ENCODE measurements at places on chromosomes 11 and 22. TPM values are rescaled to one million over a fixed set of nuclear protein-coding genes. Genes with fewer than 3 reads are reported as not detected.

ANKK1 gene
- 0.07 TPM for total RNA-seq

SLCO2B1 gene
- not detected for total RNA-seq

- no peak overlapping the region for H3K27ac ChIP-seq
- no peaks in the 10 kb centered on the region for H3K36me3 ChIP-seq
- no peak overlapping the region for H3K4me3 ChIP-seq
- H3K27me3 ChIP-seq, result peaks cover 7% of the 10 kb centered on the region
- H3K4me1 ChIP-seq, result no peaks in the 10 kb centered on the region
These were observed 72.3 kb upstream of the SEPTIN5 start for GRCh38 chr22:19641983-19642451.

DNA sequence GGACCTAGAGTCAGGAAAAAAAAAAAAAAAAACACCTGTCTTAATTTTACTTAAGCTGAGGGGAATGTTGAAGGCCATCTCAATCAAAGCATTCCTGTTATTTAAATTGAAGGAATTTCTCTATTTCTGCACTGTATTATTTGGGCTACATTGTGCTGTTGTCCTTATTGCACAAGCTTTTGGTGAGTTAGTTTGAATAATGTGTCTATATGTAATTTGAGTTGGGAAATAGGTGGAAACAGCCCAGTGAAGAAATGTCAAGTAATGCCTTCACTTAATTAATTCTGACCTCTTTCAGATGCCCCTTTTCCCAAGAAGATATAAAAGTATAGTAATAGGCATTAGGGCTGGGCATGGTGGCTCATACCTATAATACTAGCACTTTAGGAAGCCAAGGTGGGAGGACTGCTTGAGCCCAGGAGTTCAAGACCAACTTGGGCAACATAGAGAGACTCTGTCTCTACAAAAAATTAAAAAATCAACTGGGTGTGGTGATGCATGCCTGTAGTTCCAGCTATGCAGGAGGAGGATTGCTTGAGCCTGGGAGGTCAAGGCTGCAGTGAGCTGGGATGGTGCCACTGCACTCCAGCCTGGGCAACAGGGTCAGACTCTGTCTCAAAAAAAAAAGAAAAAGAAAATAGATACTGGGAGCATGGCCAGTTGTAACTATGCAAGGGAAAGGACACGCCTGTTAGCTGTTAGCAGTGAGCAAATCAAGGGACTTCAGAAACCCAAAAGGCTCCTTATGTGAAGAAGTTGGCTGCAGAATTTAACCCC lies 34.9 kb downstream of the OR10A6 start:
- H3K4me1 ChIP-seq, result peaks cover 4% of the 10 kb centered on the region
- DNase-seq, result no peak
- no peak overlapping the region for H3K27ac ChIP-seq
- peaks cover 2% of the 10 kb centered on the region for H3K27me3 ChIP-seq
- no peak overlapping the region for H3K4me3 ChIP-seq

DNA sequence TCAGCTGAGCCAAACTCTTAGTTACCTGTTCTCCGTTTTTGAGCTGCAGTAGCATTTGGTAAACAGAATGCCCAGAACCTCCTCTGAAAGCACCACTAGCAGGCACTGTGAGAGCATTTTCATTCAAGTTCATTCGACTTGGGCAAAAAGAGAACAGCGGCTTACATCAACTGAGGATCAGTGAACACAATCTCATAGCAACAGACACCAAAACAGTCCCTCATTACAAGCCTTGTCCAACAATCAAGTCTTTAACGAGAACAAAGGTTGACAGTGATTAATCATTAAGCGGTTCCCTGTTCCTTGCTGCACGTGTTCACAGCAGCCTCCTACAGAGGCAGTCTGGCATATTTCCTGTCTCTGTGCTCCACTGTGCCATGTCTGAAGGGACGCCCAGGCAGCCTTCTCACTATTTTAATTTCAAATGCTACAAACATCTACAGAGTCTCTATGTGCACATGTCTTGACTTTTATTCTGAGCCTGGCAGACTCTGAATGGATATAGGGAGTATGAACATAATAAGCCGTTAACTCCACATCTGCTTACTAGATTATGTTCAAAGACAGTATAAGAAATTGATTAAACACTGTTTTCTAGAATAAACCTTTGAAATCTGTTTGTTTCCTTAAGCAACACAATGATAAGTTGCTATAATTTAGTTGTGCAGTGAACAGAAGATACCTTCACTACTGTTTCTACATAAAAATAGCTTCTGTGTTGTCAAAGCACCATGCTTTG lies 88.3 kb upstream of the MTMR2 start:
- H3K4me3 ChIP-seq, result peak overlapping the region; percentile 53
- peak overlapping the region; percentile 85 for H3K27ac ChIP-seq
- no peaks in the 10 kb centered on the region for H3K27me3 ChIP-seq
- peaks cover 63% of the 10 kb centered on the region for H3K4me1 ChIP-seq

DNA sequence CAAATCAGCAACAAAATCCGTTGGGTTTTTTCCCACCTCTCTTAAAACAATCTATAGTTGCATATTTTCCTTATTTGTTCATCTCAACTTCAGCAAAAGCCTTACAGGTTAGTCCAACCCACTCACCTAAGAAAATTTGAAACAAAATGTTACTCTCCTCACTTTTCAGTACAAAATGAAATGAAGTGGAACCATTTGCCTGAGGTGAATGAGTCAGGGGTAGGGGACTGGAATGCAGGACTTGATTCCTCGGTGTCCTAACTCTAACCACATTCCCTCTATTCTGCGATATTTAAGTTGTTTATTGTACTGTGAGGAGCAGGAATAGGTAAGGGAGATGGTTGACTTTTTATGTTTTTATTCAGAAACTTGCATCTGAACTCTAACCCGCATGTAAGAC lies 16.4 kb downstream of the ATP5MG start:
- H3K4me1 ChIP-seq, result no peaks in the 10 kb centered on the region
- no peaks in the 10 kb centered on the region for H3K36me3 ChIP-seq
- H3K27me3 ChIP-seq, result no peaks in the 10 kb centered on the region
- DNase-seq, result no peak
- H3K27ac ChIP-seq, result no peak overlapping the region

DNA sequence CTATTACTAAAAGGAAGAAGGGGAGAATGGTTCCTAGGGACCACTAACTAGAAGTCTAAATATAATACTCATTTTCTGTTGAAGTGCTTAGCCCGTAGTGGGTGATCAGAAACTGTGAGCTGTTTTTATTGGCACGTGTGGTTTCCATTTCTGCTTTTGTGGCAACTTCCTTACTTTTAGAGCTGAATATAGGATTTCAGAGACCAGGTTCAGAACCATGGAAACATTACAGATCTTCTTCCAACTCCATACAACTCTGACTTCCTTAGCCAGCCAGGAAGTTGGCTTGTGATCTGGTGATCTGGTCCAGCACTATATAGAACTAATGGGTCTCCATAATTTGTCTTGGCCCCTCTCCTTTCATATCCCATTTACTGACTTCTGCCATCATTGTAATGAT lies 2.6 kb upstream of the ME3 start:
- no peak for DNase-seq
- peaks cover 15% of the 10 kb centered on the region for H3K4me1 ChIP-seq
- H3K4me3 ChIP-seq, result no peak overlapping the region
- H3K27me3 ChIP-seq, result peaks cover 8% of the 10 kb centered on the region
- no peak overlapping the region for H3K27ac ChIP-seq

GRCh38 chr22:44317123-44317444 lies 4.3 kb upstream of the SHISAL1 start:
- H3K4me3 ChIP-seq, result no peak overlapping the region
- H3K27me3 ChIP-seq, result no peaks in the 10 kb centered on the region
- no peak overlapping the region for H3K27ac ChIP-seq

GRCh38 chr22:43777286-43777685 lies 34.8 kb downstream of the EFCAB6 start:
- H3K27me3 ChIP-seq, result no peaks in the 10 kb centered on the region
- no peak for DNase-seq
- no peaks in the 10 kb centered on the region for H3K36me3 ChIP-seq
- no peak overlapping the region for H3K27ac ChIP-seq

- no peak overlapping the region for H3K4me3 ChIP-seq
- no peaks in the 10 kb centered on the region for H3K4me1 ChIP-seq
- no peak for DNase-seq
- peaks cover 4% of the 10 kb centered on the region for H3K27me3 ChIP-seq
These were observed 13.4 kb upstream of the B3GAT1 start for GRCh38 chr11:134425413-134425812.

DNA sequence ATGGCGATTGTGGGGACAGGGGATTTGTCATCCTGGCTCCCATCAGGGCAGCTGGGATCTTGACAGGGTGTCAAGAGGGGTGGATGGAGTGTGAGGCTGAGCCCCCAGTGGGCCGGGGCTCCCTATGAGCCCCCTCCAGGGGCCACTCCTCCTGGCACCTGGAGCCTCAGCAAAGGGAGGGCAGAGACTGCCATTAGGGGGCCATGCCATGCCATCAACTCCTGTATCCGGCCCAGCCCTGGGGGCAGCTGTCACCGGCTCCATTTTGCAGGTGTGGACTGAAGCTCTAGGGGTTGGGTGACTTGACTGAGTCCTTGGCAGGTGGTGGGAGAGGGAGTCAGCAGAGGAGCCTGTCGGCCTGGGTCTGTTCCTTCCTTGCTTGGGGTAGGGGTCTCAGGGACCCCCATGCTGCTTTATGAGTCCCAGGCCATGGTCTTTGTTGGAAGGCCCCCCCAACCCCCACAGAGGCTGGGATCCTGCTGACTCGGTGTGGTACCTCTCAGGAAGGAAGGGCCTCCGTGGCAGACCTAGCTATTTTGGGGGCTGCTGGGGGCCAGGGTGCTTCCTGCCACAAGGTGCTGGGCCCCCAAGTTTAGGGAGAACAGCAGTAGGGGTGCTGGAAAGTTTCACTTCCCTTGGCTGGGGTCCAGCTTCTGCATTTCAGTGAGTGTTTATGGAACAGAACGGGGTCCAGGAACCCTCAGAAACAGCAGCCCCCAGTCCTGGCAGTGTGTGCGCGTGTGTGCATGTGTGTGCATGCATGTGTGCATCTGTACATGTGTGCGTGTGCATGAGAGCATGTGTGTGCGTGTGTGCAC lies 1.5 kb downstream of the ACY3 start:
- H3K36me3 ChIP-seq, result no peaks in the 10 kb centered on the region
- peaks cover 36% of the 10 kb centered on the region for H3K4me1 ChIP-seq
- no peaks in the 10 kb centered on the region for H3K27me3 ChIP-seq
